ENCODE measurements at places on chromosomes 3 and 15. TPM values are rescaled to one million over a fixed set of nuclear protein-coding genes. Genes with fewer than 3 reads are reported as not detected.

- no peak for DNase-seq
Measured at GRCh38 chr3:157669416-157669815, 166.2 kb upstream of the VEPH1 start.

GRCh38 chr3:106126067-106126845, 257.4 kb upstream of the CBLB start:
- DNase-seq: no peak

- no peak for DNase-seq
Measured at GRCh38 chr15:37574985-37575384, 359.5 kb upstream of the TMCO5A start.

DNA sequence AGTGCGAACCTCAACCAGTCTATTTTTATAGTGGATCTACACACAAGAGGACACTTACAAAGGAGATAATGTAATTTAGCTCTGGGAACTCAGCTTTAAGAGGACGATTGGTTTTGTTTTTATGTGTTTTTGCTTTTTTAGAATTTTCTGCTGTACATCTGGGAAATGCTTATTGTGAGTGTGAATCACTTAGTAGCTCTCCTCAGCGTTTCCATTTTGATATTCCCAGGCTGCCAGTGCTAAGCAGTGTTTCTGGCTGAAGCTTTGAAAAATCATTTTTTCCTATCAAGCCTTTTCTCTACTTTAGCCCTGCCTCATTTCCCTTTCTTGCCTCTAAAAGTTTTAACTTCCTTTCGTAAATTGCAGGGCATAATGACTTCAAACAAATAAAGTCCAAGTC, 117.9 kb downstream of the RBMS3 start:
- no peak for DNase-seq

DNA sequence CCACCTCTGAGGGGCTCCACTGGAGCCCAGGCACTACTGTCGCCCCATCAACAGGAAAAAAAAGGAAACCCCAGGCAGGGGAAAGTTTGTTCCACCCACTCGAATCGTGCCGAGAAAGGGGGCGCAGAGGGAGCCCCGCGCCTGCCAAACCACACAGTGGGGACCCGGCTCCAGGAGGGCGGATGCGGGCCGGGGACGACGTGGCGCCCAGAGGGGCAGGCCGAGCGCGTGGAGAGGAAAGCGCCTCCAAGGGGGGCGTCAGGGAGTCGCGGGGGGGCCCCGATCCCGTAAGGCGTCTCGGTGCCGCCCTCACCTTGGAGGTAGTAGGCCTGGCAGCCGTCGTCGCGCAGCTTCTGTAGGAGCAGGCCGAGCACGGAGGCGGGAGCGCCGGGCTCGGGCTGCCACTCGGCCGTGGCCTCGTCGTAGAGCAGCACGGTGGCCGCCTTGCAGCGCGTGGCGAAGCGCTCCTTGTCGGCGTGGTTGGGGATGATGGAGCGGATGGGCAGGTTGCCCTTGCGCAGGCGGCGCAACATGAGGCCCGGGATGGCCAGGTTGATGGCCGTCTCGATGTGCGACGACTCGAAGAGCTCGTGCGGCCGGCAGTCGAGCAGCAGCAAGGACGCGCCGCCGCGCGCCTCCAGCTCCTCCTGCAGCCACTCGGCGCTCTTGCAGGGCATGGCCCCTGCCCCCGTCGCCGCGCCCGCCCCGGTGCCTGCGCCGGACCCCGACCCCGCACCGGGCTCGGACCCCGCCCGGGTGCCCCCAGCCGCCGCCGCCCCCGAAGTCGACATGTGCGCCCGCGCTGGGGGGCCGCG, 627 bp downstream of the DUSP7 start:
- peak; percentile 57 for DNase-seq

DNA sequence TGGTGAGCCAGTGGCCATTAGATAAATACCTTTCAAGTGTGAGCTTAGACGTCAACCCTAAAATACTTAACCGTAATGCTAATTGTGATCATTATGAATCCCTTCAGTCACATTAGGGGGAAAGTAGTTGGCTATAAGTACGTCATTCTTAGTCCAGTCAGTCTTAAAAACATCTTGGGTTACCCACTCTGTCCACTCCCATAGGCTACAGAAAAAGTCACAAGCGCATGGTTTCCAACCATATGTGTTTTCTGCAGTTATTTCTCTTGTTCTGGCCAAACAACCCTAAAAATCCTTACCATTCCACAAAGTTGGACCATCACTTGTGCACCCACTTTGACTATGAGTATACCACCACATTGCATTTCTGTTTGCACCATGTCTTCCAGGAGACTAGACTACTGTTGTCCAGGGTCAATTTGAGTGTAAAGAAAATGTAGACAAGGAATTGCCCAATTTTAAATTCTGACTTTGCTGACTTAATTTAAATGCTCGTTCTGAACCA, 3.3 kb downstream of the RPL15 start:
- DNase-seq: no peak

- DNase-seq: no peak
Measured at GRCh38 chr15:91980502-91981267, 127.2 kb downstream of the SLCO3A1 start.

- DNase-seq: no peak
Measured at GRCh38 chr3:160842021-160843005, 86.3 kb downstream of the PPM1L start.

- DNase-seq: no peak
Measured at GRCh38 chr3:21531909-21532308, 219.1 kb downstream of the ZNF385D start.

Gene ATP13A5
- not detected for polyA plus RNA-seq

Gene HTR3E
- not detected for polyA plus RNA-seq

Gene TRH
- not detected for polyA plus RNA-seq

Gene SRPRB
- 69.2 TPM for polyA plus RNA-seq

Gene PSTPIP1
- polyA plus RNA-seq: 0.79 TPM

Gene MEX3B
- 2.6 TPM for polyA plus RNA-seq

Gene USP13
- 21.7 TPM for polyA plus RNA-seq

Measured in fibroblast of lung (primary cell).